Activated CD4-positive, alpha-beta T cell treated with anti-CD3 and anti-CD28 coated beads for 36 hours (primary cell): ENCODE measurements at places on chromosomes 2 and 18. TPM values are rescaled to one million over a fixed set of nuclear protein-coding genes. Genes with fewer than 3 reads are reported as not detected.

TMEM163 gene
- total RNA-seq, result 0.11 TPM

ATOH8 gene
- not detected for total RNA-seq

SLC14A1 gene
- 1.3 TPM for total RNA-seq

- peak; percentile 69 for DNase-seq
These were observed 30.7 kb downstream of the CAMKMT start for GRCh38 chr2:44392338-44392943.
